ENCODE measurements at places on chromosomes 5 and 9.

DNA sequence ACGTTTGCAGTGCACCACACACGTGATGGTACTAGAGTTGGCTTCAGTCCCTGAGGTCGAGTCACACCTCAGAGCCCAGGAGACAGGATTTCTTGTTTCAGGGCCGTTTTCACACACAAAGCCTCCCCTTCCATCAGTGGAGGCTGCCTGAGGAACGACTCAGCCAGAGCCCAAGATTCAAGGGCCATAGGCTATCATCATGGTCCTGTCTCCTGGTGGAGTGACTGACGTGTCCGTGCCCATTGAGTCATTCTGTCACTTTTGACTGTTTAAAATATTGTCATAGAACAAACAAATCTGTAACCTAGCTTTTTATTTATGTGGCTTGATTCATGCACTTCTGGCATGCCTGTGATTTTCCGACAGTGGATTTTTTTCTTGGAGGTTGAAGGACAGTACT lies 28.3 kb downstream of the CAMK2A start:
- no peak for DNase-seq

GRCh38 chr9:33097192-33097591 lies 20.7 kb upstream of the SMU1 start:
- DNase-seq, result no peak

GRCh38 chr9:133477992-133478850 lies 678 bp downstream of the SLC2A6 start:
- DNase-seq, result no peak

DNA sequence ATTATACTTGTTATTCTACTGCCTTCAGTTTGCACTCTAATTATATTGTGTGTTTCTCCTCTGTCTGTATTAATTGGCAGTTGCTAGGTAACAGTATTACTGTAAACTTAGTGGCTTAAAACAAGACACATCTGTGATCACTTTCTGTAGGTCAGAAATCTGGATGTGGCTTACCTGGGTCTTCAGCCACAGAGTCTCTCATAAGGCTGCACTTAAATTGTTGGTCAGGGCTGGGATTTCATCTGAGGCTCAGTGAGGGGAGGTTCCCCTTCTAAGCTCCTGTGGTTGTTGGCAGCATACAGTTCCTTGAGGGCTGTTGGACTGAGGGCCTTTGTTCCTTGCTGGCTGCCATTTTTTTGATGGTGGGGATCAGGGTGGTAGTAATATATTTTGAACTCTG lies 68.8 kb downstream of the SLC44A1 start:
- no peak for DNase-seq

DNA sequence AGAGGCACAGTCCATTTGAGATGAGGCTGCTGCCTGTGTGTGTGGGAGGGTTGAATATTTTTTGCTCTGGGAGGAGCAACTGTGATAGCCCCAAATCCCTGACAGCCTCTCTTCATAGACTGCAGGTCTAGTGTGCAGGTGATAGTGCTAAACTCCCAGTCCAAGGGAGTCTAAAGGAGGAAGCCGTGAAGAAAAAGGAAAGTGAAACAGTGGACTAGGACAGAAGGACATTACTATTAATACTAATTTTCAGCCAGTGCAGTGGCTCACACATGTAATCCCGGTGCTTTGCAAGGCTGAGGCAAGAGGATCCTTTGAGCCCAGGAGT lies 295.0 kb downstream of the PDE4D start:
- DNase-seq, result peak; percentile 36

DNA sequence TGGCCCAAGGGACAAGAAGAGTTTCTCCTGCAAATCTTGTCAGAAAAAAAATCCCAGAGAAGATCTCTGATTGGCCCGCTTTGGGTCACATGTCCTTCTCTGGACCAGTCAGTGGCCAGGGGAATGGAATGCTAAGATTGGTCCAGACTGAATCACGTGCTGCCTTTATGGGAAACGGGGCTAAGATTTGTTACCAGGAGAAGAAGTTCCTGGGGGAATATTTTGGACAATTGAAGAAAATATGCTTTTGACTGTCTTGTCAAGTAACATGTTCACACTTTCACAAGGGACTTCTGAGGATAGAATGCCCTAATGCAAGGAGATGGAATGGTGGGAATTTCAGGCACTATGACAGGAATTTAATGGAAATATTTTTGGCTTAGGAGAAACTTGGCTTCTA lies 74.1 kb upstream of the SH3PXD2B start:
- DNase-seq, result peak; percentile 13

GRCh38 chr9:97484134-97484533 lies 17.3 kb upstream of the TMOD1 start:
- no peak for DNase-seq

DNA sequence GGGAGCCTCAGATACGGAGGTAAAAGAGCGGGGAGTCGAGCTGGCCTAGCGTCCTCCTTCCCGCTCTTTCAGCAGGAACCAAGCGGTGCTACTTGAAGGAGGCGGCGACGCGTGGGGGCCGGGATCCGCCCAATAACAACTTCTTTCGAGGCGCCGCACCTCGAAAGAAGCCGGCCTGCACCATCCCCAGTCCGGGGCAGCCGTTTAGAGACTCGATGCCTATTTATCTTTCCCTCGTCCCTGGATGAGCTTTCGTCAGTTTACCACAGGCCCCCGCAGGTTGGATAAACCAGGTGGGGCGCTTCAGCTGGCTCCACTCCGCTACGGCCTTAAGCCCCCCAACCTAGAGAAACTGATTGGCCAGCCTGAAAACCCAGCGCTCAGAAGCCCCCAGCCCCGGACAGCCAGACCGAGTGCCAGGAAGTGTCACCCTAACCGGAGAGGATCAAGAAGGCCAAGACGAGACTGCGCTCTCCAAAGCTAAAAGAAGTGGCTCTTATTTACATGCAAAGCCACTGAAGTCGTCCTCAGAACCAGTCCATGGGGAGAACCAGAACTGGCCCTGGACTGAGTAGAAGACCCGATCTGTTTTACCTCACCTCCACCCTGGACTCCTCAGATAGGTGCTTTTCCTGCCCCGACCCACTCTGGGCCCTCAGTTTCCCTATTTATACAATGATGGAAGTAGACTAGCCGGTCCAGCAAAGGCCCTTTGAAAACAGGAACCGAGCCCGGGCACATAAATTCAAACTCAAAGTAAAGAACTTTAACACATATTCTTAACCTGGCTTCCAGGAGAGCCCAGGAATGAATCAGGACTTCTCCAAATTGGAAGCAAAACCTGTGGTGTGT lies 1.4 kb downstream of the HAND1 start:
- no peak for DNase-seq

- no peak for DNase-seq
Measured at GRCh38 chr5:137184734-137185133, 314.4 kb downstream of the SPOCK1 start.

DNA sequence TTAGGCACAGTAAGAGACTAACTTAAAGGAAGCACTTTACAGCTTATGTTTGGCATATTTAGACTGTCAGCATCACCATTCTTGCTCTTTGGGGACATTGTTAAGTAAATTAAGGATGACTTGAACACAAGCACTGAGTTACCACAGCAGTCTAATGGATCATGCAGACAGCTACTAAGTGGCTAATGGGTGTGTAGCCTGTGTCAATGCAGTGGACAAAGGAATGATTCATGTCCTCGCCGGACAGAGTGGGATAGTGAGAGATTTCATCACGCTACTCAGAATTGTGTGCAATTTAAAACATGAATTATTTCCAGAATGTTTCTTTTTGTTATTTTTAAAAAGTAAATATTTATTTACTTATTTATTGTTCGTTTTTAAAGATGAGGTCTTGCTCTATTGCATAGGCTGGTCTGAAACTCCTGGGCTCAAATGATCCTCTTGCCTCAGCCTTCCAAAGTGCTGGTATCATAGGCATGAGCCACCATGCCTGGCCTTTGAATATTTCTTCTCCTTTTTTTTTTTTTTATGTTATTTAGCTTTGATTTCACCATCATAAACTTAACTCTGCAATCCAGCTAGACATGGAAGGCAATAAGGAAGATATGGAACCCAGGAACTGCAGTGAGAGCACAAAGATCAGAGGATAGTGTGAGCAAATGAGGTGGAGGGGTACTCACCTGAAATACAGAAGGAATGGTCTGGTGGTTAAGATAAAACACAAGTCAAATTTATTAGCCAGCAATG lies 53.0 kb upstream of the KLF4 start:
- no peak for DNase-seq

- no peak for DNase-seq
Measured at GRCh38 chr9:92160786-92161185, 45.6 kb upstream of the SPTLC1 start.

DNA sequence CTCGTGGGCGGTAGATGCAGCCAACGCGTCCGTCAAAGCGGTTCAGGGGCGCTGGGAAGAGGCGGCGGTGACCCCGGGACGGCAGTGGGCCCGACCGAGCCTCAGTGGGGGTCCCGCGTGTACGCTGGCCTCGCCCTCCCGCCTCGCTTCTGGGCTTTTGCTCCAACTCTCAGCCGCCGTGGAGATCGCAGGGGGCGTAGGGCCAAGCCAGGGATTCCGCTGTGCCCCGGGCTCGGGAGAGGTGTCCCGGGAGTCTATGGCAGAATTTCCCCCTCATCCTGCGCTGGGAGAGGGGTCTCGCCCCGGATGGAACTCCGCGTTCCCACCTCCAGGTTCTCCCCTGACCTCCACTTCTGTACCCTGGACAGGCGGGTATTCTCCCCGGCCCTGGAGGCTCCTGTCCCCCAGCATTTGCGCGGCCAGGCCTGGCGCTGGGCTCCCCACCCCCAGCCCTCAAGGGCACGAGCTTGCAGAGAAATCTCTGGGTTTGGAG lies 131.9 kb downstream of the MRPL36 start:
- no peak for DNase-seq

- no peak for DNase-seq
Measured at GRCh38 chr5:174937201-174938123, 213.1 kb downstream of the MSX2 start.

DNA sequence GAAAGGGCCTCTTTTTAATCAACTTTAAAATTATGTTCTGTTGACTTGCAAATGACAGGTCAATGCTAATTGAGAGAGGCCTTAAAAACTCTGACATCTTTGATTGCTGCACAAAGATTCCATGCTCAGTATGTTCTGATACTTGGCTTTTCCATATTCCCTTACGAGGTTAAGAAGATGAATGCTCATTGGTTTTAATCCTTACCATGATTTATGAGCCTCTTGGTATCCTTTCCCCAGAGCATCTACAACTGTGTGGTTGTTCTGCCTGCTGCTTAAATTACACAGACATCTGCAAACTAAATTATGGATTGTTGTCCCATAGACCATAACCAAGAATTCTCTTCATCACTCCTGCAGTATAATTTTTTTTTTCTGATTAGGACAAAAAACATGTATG lies 352.6 kb downstream of the CDH12 start:
- DNase-seq, result no peak

GRCh38 chr5:56615361-56616153 lies 199.8 kb upstream of the MAP3K1 start:
- no peak for DNase-seq

- no peak for DNase-seq
Measured at GRCh38 chr5:112192866-112193265, 226.2 kb downstream of the EPB41L4A start.

DNA sequence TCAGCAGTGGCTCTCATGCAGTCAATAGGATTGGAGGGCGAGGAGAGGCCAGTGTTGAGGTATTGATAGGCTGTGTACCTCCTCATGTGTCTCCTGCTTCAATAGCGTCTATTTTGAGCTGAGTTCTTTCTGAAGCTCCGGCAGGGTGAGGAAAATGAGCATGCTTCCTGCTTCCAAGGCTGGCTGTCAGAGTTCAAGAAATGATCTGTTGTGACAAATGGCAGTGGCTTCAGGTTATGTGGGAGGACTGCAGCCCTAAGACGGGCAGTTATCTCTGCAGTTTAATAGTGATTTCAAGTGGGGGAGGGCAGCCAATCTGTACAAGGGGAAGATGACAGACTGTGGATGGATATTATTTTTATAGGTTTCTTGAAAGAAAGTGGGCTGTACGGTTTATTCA lies 54.0 kb upstream of the CXCL14 start:
- DNase-seq, result peak; percentile 1

All from colonic mucosa (tissue), 4 donors.